Stimulated activated CD8-positive, alpha-beta memory T cell treated with anti-CD3 and anti-CD28 coated beads, Interleukin-7, amount 100 ng/mL, for 1 hour (primary cell): ENCODE measurements at places on chromosomes 12 and 14.
A peak's percentile ranks its signal among the peaks of the same experiment; 100 is the strongest.

- DNase-seq = no peak
Measured at GRCh38 chr14:56331592-56332216, 213.5 kb downstream of the PELI2 start.

- no peak for DNase-seq
Measured at GRCh38 chr12:122646517-122647217, 56.5 kb downstream of the HCAR2 start.

DNA sequence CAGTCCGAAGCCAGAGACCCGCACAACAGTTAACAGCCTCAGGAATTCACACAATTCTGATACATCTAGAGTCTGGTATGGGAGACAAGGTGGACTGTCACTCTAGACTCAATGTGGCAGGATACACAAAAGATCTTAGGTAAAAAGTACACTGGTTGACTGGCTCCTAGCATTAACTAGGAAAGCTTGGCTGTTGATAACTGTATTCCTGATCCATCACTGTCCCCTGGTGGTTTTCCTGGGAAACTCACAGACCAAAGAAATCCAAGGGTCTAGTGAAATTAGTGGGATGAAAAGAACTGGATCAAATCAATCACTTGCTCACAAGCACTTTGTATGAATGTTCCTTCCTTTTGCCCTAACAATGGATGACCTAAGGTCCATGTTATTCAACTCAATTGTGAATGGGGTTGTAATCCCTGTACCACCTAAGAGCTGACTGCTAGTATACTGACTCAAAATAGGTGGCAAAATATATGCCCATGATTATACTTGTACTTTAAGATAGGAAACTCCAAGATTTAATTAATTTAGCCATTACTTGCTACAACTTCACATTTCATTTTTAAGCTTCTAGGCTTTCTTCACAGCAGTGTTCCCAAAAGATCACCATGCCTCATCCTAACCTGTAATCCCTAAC lies 14.0 kb downstream of the NPC2 start:
- DNase-seq = no peak

GRCh38 chr14:66237741-66238140 lies 248.4 kb upstream of the CCDC196 start:
- DNase-seq = no peak

- no peak for DNase-seq
Measured at GRCh38 chr12:47534695-47535094, 171.1 kb downstream of the RPAP3 start.

GRCh38 chr12:66119229-66119869 lies 11.2 kb downstream of the LLPH start:
- DNase-seq = no peak

DNA sequence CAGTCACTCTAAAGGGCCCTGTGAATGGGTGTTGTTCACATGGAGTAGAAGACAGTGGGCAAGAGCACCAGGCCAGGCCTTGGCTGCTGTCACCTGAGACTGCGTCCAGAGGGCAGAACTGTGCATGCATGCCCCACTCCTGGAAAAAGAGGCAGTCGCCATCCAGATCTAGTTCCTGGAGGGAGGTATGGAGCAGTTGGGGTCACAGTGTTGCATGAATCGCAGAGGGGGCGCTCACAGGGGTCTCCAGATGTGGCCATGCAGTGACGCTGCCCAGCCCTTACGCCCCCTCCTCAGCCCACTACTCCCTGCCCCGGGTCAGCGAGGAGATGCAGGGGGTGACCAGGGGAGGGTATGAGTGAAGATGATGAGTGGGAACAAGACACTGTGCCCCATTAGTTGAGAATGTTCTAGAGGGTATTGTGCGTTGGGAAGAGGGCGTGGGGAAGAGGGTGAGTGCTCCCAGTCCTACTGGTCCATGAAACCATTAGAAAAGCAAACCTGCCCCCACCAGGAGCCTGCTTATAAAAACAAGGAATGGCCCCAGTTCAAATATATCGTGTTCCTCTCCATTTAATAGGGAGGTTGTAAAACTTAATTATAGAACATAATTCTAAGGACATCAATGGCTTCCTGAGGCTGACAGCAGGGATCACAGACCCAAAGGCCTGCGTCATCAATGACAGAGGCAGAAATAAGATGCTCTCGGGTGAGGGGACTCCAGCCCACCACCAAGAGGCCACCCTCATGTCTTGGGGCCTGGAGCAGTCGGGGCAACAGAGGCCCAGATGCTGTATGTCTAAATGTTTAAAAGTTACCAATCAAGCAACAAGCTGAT lies 32.2 kb upstream of the BCL7A start:
- DNase-seq = no peak

DNA sequence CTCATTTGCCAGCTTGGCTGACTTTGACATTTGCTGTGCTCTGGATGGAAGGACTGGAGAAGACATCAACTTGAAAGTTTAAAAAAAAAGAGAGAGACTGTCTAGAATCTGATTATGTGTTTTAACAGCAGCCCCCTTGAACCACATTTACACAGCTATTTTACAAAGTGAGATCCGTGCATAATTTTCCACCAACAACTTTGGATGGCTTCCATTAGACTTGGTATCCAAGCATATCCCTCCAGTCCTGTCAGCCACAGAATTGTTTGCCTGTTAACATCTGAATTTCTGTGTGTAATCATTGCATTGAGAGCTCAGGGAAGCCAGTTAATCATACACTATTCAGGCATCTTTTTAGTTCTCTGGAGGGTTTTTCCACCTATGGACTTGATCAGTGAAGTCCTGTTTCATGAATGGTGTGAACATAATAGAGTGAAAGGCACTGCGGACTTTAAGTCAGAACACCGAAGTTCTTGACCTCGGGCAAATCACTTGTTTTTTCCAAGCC lies 93.7 kb downstream of the SAMD4A start:
- DNase-seq = no peak

- no peak for DNase-seq
Measured at GRCh38 chr12:43789941-43790340, 16.2 kb downstream of the TWF1 start.

DNA sequence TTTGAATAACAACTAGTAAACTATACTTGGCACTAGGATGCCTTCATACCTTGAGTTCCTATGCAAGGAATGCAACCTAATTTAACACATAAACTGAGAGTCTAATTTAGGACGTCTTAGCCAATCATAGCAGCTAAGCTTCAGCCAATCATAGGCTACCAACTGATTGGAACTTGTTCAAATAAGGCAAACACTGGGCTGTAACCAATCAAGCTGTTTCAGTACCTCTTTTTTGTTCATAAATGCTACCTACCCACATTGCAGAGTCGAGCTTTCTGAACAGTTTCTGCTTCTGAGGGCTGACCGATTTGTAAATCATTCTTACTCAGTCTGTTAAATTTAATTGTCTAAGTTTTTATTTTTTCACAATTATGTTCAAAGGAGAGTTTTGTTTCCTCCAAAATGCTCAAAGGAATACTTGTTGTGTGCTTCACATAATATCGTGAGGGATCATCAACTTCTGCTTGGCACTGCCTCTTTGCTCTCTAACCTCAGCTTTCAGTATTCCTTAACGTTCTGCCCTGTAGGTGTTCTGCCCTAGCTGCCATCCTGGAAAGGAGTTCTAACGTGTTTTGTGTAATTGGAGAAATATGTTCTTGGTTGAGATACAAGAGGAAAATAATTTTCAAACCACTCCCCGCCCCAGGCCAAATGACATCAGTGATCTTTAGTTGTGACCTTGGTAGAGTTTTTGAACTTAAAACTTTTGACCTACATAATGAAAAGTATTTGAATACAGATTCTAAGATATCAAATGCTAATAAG lies 380.4 kb upstream of the MIS18BP1 start:
- DNase-seq = no peak

DNA sequence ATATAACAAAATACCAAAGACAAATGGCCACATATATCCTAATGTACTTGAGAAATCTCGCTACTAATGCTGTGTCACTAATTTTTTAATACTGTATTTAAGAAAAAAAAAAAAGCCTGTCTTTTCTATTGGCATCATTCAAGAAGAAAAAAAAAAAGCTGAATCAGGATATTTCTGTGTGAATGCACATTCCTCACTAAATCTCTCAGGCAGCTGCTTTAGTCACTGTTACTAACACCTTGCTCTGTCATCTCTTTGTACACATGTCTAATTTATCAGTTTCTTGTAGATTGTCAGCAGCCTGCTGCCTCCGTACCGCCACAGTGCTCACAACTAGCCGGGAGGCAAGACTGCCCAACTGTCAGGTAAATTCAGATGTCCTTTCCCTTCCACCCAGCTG lies 32.0 kb upstream of the FGD4 start:
- DNase-seq = no peak

GRCh38 chr14:68377006-68377405 lies 415.9 kb downstream of the ZFP36L1 start:
- DNase-seq = no peak

GRCh38 chr12:28961948-28962384 lies 187.1 kb upstream of the FAR2 start:
- DNase-seq = no peak

DNA sequence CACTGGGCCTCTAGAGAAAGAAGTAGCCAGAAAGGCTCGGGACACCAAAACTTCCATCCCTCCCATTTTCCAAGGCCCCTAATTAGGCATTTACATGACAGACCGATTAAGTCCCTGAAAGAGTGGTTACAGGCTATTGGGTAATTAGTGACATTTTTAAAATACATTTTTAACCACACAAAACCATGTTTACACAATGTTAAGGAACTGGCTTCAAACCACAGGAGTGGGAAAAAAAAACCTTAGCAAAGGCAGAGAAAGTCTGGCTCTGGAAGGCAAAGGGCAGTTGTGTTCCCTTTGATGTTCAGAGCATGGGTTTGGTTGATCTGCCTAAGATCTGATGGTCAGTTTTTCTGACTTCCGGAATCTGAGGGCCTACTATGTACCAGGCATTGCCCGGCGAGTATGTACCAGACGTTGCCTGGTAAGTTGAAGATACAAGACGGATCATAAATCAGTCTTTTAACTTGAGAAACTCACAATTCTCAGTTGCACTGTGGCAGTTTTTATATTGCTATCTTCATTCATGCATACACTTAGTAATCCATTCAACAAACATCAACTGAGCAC lies 576.5 kb downstream of the MED13L start:
- DNase-seq = no peak

- no peak for DNase-seq
Measured at GRCh38 chr14:68757618-68758081, 35.2 kb downstream of the ZFP36L1 start.

DNA sequence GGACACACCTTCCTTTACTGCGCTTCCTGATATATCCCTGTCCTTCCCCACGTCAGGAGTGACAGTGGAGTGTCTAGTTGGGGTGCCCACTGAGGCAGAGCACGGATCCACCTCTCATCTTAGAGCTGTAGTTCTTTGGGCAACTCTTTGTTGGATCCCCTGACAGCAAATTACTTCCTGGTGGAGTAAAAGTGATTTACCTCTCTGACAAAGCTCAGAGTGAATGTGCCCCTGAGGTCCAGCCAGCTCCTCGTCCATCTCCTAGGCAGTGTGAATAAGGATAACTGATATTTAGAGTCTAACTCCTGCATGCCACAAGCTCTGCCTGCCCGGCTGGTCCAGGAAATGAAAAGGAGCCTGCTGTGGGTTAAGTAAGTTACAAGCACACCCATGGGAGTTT lies 16.0 kb downstream of the AHSA1 start:
- no peak for DNase-seq

- peak; percentile 3 for DNase-seq
Measured at GRCh38 chr12:68119724-68120211, 39.8 kb downstream of the IFNG start.

- DNase-seq = no peak
Measured at GRCh38 chr14:74950795-74951442, 4.5 kb downstream of the PGF start.

GRCh38 chr12:81591256-81591655 lies 167.9 kb downstream of the PPFIA2 start:
- DNase-seq = no peak
